ENCODE measurements at places on chromosomes 12 and 14. TPM values are rescaled to one million over a fixed set of nuclear protein-coding genes. Genes with fewer than 3 reads are reported as not detected.

Gene CCDC196
- not detected for total RNA-seq

Gene LUM
- total RNA-seq: 67.2 TPM

Gene RNF212B
- not detected for total RNA-seq

Gene EIF2S3B
- total RNA-seq: 6.2 TPM

Gene CPNE6
- total RNA-seq: not detected

Gene KRT72
- total RNA-seq: not detected

Gene SPX
- under 0.01 TPM for total RNA-seq

Gene ZDHHC22
- total RNA-seq: not detected

Gene CLEC2B
- total RNA-seq: 53.6 TPM

Gene NKX2-1
- not detected for total RNA-seq

Gene TPH2
- not detected for total RNA-seq

Gene PLEKHH1
- total RNA-seq: 0.98 TPM

Gene C12orf75
- total RNA-seq: 36.4 TPM

Gene TESPA1
- not detected for total RNA-seq

Gene YAF2
- total RNA-seq: 13.9 TPM

Gene SMOC1
- 25.2 TPM for total RNA-seq

Gene ADAM20
- total RNA-seq: 1.1 TPM

Gene SLC17A8
- under 0.01 TPM for total RNA-seq

Gene DPF3
- total RNA-seq: 3.7 TPM

Gene NXPH4
- 0.73 TPM for total RNA-seq

Gene HOTAIR
- not detected for total RNA-seq

Gene RNASE7
- total RNA-seq: not detected

Gene CSRP2
- 2.5 TPM for total RNA-seq

Gene POTEM
- total RNA-seq: not detected

Gene TBX3
- 79.4 TPM for total RNA-seq

Gene TM9SF1
- total RNA-seq: 56.2 TPM

Gene RIPK3
- 3.7 TPM for total RNA-seq

Gene CCDC92
- total RNA-seq: 8.8 TPM

Gene ACVRL1
- 201 TPM for total RNA-seq

Gene ATP2A2
- total RNA-seq: 158 TPM

Gene ALDH2
- 13.6 TPM for total RNA-seq

Gene REM2
- total RNA-seq: not detected

Gene ANO2
- total RNA-seq: not detected

Gene KRT84
- not detected for total RNA-seq
